GM12878 (cell line): ENCODE measurements at places on chromosomes 5 and 9. TPM values are rescaled to one million over a fixed set of nuclear protein-coding genes. Genes with fewer than 3 reads are reported as not detected.
A peak's percentile ranks its signal among the peaks of the same experiment; 100 is the strongest.

The RC3H2 gene
- total RNA-seq = 21.9 and 25.5 TPM in 2 replicates

The SPAAR gene
- not detected in 2 replicates for total RNA-seq

GRCh38 chr9:137462986-137463930, 4.1 kb upstream of the NSMF start:
- no peak overlapping the region for H3K4me3 ChIP-seq
- H3K27me3 ChIP-seq = no peaks in the 10 kb centered on the region
- peaks cover 22% of the 10 kb centered on the region for H3K4me1 ChIP-seq
- H3K27ac ChIP-seq = no peak overlapping the region
- H3K36me3 ChIP-seq = no peaks in the 10 kb centered on the region

DNA sequence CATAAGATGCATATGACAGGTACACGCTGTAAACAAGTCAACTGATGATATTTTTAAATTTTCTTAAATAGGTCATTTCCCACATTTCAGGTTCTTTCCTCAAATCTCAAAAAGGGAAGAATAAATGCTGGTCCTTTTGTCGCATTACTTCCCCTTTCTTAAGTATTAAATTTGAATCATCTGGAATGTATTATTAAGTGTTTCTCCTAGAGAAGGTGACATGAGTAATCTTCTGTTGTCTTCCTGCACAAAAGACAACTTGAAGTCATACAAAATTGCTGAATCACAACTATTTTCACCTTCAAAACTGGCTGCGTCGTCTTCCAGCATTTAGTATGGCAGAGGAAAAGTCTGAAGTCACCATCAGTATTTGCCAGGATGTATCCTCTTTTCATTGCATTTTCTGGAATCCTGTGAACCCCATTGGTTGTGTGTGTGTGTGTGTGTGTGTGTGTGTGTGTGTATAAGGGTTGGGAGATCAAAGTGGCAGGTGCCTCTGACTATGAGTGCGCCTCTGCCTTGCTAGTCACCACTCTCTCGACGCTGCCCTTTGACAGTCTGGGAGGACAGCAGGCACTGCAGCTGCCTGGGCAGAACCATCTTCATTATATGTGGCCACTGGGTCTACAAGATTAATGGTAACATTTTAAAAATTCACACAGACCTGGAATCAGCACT, 86.9 kb downstream of the MVB12B start:
- peaks cover 12% of the 10 kb centered on the region for H3K4me1 ChIP-seq
- no peak for DNase-seq
- H3K36me3 ChIP-seq = no peaks in the 10 kb centered on the region
- H3K27ac ChIP-seq = no peak overlapping the region
- peaks cover 2% of the 10 kb centered on the region; the same call in 1 of the 2 replicates for H3K27me3 ChIP-seq
- no peak overlapping the region for H3K4me3 ChIP-seq

- H3K4me3 ChIP-seq = no peak overlapping the region
- H3K27ac ChIP-seq = no peak overlapping the region
- no peaks in the 10 kb centered on the region for H3K36me3 ChIP-seq
- H3K27me3 ChIP-seq = no peaks in the 10 kb centered on the region
Measured at GRCh38 chr9:8329561-8330283, 530.1 kb upstream of the DMAC1 start.

DNA sequence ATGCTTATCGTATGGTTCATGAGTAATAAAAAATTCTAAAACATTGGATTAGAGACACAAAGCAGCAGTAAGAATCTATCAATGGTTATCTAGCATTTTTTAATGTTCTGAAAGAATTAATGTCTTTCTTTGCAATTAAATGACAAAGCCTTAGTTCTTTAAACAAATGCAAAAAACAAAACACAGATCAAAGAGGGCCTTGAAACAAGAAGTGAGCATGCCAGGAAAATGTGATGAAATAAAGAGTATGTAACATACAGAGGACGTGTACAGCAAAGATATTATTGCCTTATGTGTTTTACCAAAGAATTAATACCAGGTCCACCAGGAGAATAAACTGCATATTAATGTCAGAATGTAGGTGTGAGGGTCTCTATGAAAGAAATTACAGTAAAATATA, 812.3 kb upstream of the GRAMD2B start:
- no peak overlapping the region for H3K27ac ChIP-seq
- H3K27me3 ChIP-seq = no peaks in the 10 kb centered on the region
- H3K4me1 ChIP-seq = no peaks in the 10 kb centered on the region
- no peak overlapping the region for H3K4me3 ChIP-seq

- no peak for DNase-seq
- no peaks in the 10 kb centered on the region for H3K4me1 ChIP-seq
- no peak overlapping the region for H3K4me3 ChIP-seq
- H3K27ac ChIP-seq = no peak overlapping the region
- H3K27me3 ChIP-seq = no peaks in the 10 kb centered on the region; the same call in 1 of the 2 replicates
- no peaks in the 10 kb centered on the region for H3K36me3 ChIP-seq
Measured at GRCh38 chr9:135512241-135512603, 9.0 kb upstream of the LCN1 start.

The C1QTNF3 gene
- total RNA-seq = 1.1 TPM in 2 replicates

DNA sequence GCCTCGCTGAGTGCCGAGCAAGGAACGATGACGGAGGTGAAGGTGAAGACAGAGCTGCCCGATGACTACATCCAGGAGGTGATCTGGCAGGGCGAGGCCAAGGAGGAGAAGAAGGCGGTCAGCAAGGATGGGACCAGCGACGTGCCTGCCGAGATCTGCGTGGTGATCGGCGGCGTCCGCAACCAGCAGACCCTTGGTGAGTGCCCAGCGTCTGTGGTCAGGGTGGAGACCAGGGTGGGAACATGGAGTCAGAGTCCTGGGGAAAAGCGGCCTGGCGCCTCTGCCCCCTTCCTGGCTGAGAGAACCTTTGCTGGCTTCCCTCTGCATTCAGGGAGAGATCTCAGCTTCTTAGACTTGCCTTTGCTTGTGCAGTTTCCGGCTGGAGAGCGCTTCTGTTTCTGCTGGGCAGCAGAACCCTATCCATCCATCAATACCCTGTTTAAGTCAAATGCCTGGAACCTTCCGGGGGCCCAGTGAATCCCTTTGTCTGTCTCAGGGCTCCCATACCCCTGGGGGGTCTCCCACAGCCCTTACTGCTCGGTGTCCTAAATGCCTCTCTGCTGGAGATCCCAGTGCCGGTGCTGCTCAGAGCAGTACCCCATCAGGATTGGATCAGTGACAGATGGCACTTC, 89.6 kb downstream of the AMBP start:
- no peaks in the 10 kb centered on the region for H3K4me1 ChIP-seq
- H3K27ac ChIP-seq = no peak overlapping the region
- DNase-seq = no peak
- no peaks in the 10 kb centered on the region for H3K36me3 ChIP-seq

GRCh38 chr9:2385746-2386145, 235.8 kb upstream of the VLDLR start:
- H3K27me3 ChIP-seq = no peaks in the 10 kb centered on the region
- no peaks in the 10 kb centered on the region for H3K4me1 ChIP-seq
- H3K36me3 ChIP-seq = no peaks in the 10 kb centered on the region
- no peak overlapping the region for H3K27ac ChIP-seq

DNA sequence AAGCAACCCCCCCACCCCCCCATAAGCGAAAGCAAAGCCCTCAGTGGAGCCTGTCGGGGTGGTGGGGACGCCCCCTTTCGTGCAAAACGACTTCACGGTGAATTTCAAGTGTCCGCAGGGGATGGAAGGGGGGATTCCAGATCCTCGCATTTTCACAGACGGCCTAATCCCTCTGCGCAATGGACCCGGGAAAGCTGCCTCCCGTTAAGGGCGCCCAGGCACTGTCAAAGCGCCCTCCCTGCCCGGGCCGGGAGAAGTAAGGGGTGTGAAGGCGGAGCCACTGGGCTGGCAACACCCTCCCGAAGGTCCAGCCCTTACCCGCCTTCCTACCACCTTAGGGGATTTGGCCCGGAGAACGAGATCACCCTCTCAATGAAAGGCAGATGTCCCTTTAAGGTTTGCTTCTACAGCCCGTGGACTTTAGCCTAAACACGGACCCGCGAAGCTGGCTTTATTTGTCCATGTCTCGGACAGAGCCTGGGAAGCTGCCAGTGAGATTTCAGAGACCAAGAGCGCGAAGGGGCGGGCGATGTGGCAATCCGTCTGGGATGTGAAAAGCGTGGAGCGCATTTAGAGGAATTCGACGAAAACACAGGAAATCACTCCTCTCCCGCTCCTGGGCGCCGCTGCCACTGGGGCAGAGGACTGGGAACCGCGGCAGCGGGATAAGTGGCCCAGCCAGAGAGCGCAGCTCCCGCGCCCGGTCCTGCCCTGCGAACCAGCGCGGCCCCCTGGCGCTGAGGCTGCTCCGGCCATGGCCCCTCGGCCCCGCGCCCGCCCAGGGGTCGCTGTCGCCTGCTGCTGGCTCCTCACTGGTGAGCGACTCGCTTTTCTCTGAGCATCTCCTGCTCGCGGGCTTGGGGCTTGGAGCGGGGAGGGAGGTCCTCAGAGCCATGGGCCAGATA, at the start of the genes ITGA1 and PELO:
Gene ITGA1 (plus strand): TSS at position 317 of the 905 bp plus-strand sequence. CDS start 438 bp downstream, at position 755.
Gene PELO (plus strand): TSS at position 317 of the 905 bp plus-strand sequence. CDS start 12,479 bp downstream, outside the sequence.
- no peaks in the 10 kb centered on the region for H3K36me3 ChIP-seq
- no peaks in the 10 kb centered on the region; the same call in 1 of the 2 replicates for H3K4me1 ChIP-seq
- no peak within 1 kb of the TSS for H3K27ac ChIP-seq
- peak within 1 kb of the TSS; percentile 76 for H3K4me3 ChIP-seq

The PRSS3 gene
- 0.54 and 0.98 TPM in 2 replicates for total RNA-seq

- H3K4me3 ChIP-seq = no peak overlapping the region
- no peak overlapping the region for H3K27ac ChIP-seq
- no peak for DNase-seq
- no peaks in the 10 kb centered on the region for H3K27me3 ChIP-seq
Measured at GRCh38 chr5:143558048-143558447, 154.6 kb upstream of the NR3C1 start.

DNA sequence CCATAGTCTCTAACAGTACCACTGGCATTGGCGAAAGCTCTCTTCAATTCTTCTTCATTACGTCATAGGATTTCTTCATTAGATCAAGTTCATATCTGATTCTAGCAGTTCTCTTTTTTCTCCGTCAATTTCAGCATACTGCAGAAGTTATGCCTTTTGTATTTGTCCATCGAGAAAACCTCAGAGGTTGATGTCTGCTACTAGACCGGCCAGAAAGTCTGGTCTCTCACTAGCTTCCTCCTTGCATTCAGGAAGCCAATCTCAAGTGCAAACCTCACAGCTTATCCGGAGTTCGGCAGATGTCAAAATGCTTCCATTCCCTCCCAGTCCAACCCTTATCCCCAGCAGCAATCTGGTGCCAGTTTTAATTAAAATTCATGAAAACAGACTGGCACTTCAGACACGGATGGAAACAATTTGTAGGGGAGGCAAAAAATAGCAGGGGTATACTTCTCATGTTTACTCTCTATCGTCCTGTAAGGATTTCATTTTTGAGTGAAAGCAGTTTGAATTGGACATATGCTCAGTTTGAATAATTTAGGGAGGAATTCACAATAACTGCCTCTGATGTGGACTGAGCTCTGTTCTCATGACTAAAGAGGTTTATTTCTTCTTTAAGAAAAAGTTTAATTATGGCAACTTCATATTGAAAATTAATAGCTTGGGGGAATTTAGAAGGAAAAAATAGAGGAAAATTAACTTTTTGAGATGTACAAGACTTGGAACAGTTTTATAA, 56.4 kb upstream of the TMC1 start:
- H3K27me3 ChIP-seq = no peaks in the 10 kb centered on the region
- no peaks in the 10 kb centered on the region for H3K4me1 ChIP-seq
- no peak for DNase-seq
- H3K36me3 ChIP-seq = no peaks in the 10 kb centered on the region

The IL7R gene
- 1.3 and 1.5 TPM in 2 replicates for total RNA-seq

The FCN2 gene
- total RNA-seq = not detected in 2 replicates

- peaks cover 7% of the 10 kb centered on the region; the same call in 1 of the 2 replicates for H3K36me3 ChIP-seq
- peak overlapping the region; percentile 98 for H3K27ac ChIP-seq
- H3K4me1 ChIP-seq = peaks cover 59% of the 10 kb centered on the region
Measured at GRCh38 chr5:151093476-151093889, 12.6 kb upstream of the TNIP1 start.

The ZFP2 gene
- not detected in 2 replicates for total RNA-seq

GRCh38 chr5:75234251-75234650, 2.4 kb downstream of the ANKRD31 start:
- peaks cover 3% of the 10 kb centered on the region; the same call in 1 of the 2 replicates for H3K4me1 ChIP-seq
- no peak overlapping the region for H3K27ac ChIP-seq
- no peaks in the 10 kb centered on the region for H3K36me3 ChIP-seq
- H3K4me3 ChIP-seq = no peak overlapping the region

The ITGA1 gene
- total RNA-seq = 0.26 and 0.40 TPM in 2 replicates

- no peaks in the 10 kb centered on the region for H3K4me1 ChIP-seq
- no peak overlapping the region for H3K27ac ChIP-seq
- H3K4me3 ChIP-seq = no peak overlapping the region
- no peaks in the 10 kb centered on the region for H3K36me3 ChIP-seq
- no peak for DNase-seq
- no peaks in the 10 kb centered on the region; the same call in 1 of the 2 replicates for H3K27me3 ChIP-seq
Measured at GRCh38 chr5:174204535-174205313, 159.2 kb downstream of the NSG2 start.

- no peak overlapping the region for H3K4me3 ChIP-seq
- H3K4me1 ChIP-seq = no peaks in the 10 kb centered on the region
- H3K27ac ChIP-seq = no peak overlapping the region
- H3K27me3 ChIP-seq = peaks cover 2% of the 10 kb centered on the region; the same call in 1 of the 2 replicates
- no peak for DNase-seq
- no peaks in the 10 kb centered on the region for H3K36me3 ChIP-seq
Measured at GRCh38 chr9:109190151-109190550, 23.1 kb upstream of the FRRS1L start.

The TNFSF15 gene
- total RNA-seq = not detected in 2 replicates

GRCh38 chr5:72177538-72177937, 70.3 kb downstream of the MAP1B start:
- H3K4me3 ChIP-seq = no peak overlapping the region
- peaks cover 3% of the 10 kb centered on the region for H3K27me3 ChIP-seq
- no peak overlapping the region for H3K27ac ChIP-seq
- DNase-seq = no peak
